ENCODE measurements at places on chromosomes 6 and 20.

DNA sequence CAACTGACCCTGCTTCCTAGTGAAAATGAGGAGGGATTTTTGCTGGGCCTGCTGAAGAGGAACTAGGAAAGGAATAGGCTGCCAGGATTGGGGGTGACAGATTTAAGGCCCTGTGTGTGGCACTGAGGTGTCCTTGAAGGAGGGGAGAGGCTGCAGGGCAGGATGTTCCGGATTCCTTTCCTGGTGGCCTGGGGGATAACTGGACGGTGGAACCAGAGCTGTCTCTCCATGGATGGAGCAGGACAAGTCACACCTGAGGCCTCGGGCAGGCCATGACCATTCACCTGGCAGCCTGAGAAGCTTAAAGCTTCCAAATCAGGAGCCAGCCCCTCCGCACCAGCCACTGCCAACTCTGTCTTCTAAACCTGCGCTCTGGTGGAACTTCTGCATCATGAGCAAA, 56.0 kb upstream of the SLC22A23 start:
- DNase-seq, result no peak

GRCh38 chr6:150620244-150620643, 20.6 kb downstream of the PLEKHG1 start:
- no peak for DNase-seq

GRCh38 chr6:79005497-79005896, 72.6 kb downstream of the PHIP start:
- no peak for DNase-seq

DNA sequence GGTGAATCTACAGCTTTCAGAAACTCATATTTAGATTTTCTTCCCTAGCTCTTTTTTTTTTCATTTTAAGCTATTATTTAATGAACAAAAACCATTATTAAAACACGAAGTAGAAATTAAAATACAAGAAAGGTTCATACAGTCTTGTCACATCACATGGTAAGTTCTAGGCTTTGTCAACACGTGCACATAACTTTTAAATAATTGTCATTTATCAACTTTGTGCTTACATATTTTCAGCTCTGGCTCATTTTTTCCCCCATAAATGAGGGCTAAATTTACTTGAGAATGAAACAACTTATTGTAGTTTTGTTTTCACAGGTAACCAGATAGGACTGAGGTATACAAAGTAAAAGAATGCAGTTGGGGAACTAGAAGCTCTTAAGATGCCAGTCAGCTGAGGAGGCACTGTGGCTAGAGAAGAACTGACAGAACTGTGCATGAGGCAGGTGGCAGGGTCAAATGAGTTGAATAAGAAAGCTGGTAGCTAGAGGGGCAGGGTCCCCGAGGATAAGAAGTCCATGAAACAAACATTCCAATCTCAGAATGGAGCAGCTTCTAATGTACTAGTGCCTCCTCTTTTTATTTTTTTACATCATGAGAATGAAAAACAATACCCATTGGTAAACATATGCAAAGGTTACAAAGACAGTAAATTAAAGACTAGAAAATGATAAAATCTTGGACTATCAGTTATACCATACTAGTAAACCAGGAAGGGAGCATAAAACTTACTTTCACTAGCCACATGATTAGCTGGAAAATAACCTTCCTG, 141.5 kb downstream of the MYB start:
- no peak for DNase-seq

- no peak for DNase-seq
Observed at GRCh38 chr6:26362836-26363220, 2.2 kb upstream of the BTN3A2 start.

- DNase-seq, result no peak
Observed at GRCh38 chr6:142952614-142953013, 7.6 kb upstream of the HIVEP2 start.

GRCh38 chr20:53656293-53657202, 62.9 kb upstream of the ZNF217 start:
- DNase-seq, result no peak

DNA sequence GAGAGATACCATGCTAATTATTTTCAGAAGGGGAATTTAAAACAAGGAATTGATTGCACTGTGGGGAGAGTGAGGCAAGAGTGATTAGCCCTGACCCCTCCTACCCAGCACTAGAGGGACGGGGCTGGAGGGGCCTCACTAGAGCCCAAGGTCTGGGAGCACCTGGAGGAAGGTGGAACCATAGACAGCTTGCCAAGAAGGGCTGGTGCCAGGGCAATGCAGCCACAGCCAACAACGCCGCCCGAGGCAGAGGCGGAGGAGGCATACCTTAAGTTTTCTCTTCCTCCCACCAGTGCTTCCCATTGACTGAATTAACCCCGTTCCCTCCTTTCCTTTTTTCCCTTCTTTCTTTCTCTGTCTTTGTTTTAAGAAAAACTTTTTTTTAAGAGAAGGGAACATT, 40.0 kb downstream of the IYD start:
- no peak for DNase-seq

- DNase-seq, result no peak
Observed at GRCh38 chr6:26441977-26442376, 1.7 kb downstream of the BTN3A3 start.

DNA sequence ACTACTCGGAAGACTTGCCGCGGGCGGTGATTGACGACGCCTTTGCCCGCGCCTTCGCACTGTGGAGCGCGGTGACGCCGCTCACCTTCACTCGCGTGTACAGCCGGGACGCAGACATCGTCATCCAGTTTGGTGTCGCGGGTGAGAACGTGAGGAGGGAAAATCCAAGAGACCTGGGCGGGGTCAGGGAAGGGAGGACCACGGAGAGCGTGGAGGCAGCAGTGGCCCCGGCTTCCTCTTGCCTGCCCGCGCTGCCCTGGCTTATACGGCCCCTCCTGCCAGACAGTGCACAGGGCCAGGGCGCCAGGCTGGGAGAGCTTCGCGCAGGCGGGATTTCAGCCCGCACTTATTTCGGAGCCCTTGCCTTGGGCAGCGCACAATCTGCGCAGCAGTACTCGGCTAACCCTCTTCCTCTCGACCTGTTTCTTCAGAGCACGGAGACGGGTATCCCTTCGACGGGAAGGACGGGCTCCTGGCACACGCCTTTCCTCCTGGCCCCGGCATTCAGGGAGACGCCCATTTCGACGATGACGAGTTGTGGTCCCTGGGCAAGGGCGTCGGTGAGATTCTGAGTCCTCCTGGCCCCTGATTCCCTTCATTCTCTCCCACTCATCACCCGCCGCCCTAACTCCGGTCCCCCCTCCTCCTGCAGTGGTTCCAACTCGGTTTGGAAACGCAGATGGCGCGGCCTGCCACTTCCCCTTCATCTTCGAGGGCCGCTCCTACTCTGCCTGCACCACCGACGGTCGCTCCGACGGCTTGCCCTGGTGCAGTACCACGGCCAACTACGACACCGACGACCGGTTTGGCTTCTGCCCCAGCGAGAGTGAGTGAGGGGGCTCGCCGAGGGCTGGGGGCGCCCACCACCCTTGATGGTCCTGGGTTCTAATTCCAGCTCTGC, 2.0 kb downstream of the MMP9 start:
- no peak for DNase-seq

DNA sequence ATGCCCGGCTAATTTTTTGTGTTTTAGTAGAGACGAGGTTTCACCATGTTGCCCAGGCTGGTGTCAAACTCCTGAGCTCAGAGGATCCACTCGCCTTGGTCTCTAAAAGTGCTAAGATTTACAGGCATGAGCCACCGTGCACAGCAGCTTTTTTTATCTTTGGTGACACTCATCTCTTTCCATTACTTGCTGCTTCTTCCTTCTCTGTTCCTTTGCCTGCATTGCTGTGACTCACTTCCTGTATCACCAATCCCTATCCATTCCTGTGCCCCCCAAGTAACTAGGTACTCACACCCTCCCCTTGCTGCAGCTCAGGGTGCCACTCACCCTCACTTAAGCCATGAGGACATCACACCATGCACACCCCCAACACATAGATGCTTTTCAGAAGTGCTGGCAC, 24.6 kb downstream of the KHDC1L start:
- DNase-seq, result peak; percentile 12

- no peak for DNase-seq
Observed at GRCh38 chr6:3428700-3429099, 28.1 kb downstream of the SLC22A23 start.

Data from KBM-7 (cell line).